Right lobe of liver (tissue), 6 donors: ENCODE measurements at places on chromosomes 16 and 17. TPM values are rescaled to one million over a fixed set of nuclear protein-coding genes. Genes with fewer than 3 reads are reported as not detected.

The PRSS53 gene
- total RNA-seq, result 4.0 TPM

The KRT40 gene
- total RNA-seq, result not detected

DNA sequence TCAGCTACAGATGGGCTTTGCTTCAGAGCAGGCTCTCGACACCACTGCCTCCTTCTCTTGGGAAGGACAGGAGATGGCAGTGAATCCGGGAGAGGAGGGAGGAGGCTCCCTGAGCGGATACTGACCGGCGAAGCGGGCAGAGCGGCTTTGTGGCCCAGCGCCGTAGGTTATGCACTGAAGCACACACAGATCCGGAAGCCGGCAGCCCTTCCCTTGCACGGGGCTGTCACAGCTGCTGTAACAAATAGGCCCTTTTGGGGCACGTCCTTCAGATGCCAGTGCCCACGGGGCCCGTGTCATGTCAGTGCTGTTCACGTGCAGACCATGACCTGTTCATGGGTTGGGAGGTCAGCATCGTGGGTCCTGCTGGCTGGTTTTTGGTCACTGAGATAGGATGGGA, 144.7 kb upstream of the CHMP6 start:
- H3K4me1 ChIP-seq, result no peaks in the 10 kb centered on the region
- no peaks in the 10 kb centered on the region for H3K36me3 ChIP-seq
- H3K4me3 ChIP-seq, result no peak overlapping the region
- H3K27me3 ChIP-seq, result no peaks in the 10 kb centered on the region
- H3K27ac ChIP-seq, result no peak overlapping the region

- DNase-seq, result no peak
- H3K4me3 ChIP-seq, result no peak within 1 kb of the TSS
- no peak within 1 kb of the TSS for H3K27ac ChIP-seq
- H3K36me3 ChIP-seq, result no peaks in the 10 kb centered on the region
Measured at GRCh38 chr16:76276745-76277438, at the start of gene CNTNAP4. Gene CNTNAP4 (plus strand): TSS chr16:76277401. CDS start chr16:76277663, 262 bp downstream.

The TSNAXIP1 gene
- 0.93 TPM for total RNA-seq

DNA sequence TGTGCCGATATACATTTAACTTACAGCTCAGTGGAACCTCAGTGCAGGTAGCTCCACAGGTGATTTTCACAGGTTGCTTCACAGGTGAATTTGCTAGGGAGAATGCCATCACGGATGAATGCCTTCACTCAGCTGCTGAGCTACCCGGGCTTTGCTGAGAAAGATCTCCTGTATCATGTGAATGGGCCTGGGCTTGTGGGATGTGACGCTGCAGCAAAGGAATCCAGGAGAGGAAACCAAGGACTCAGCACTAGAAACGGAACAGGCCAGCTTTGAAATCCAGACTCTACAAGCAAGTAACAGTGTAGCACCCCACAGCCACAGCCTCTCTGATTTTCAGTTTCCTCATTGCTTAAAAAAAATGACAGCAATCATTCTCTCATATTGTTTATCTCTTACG, 271.4 kb upstream of the MAF start:
- no peaks in the 10 kb centered on the region for H3K4me1 ChIP-seq
- H3K27me3 ChIP-seq, result no peaks in the 10 kb centered on the region
- no peaks in the 10 kb centered on the region for H3K36me3 ChIP-seq
- DNase-seq, result no peak
- no peak overlapping the region for H3K27ac ChIP-seq

The ATP2C2 gene
- total RNA-seq, result not detected

The KCNG4 gene
- total RNA-seq, result not detected

The EPOP gene
- 6.0 TPM for total RNA-seq

The C16orf54 gene
- 1.2 TPM for total RNA-seq

DNA sequence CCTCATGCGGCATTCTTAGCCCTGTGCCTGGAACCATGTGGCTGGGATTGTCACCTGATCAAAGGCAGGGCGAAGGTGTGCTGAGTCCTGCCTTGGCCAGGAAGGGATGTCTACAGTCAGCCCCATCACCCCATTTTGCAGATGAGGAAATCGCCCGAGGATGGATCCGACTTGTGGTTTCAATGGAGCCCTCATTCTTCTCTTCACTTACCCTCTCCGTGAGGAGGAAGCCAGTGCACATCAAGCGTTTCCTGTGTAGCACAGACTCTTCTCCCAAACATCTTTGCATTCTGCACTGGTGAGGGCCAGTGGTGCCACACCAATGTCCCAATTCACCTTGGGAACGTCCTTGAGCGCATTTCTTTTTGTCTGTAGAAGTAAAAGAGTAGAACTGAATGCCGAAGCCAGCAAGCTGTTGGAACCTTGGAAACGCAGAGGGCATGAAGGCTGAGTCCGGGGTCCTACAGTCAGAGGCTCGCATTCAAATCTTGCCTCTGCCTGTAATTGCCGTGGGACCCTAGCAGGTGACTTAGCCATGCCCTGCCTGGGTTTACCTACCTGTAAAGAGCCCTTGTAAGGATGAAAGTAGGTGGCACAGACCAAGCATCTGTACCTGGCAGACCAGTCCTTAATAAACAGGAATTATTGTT, 85.4 kb downstream of the IRF8 start:
- no peak for DNase-seq
- H3K27me3 ChIP-seq, result no peaks in the 10 kb centered on the region
- no peaks in the 10 kb centered on the region for H3K36me3 ChIP-seq
- H3K4me1 ChIP-seq, result peaks cover 7% of the 10 kb centered on the region
- H3K27ac ChIP-seq, result no peak overlapping the region
- H3K4me3 ChIP-seq, result no peak overlapping the region

DNA sequence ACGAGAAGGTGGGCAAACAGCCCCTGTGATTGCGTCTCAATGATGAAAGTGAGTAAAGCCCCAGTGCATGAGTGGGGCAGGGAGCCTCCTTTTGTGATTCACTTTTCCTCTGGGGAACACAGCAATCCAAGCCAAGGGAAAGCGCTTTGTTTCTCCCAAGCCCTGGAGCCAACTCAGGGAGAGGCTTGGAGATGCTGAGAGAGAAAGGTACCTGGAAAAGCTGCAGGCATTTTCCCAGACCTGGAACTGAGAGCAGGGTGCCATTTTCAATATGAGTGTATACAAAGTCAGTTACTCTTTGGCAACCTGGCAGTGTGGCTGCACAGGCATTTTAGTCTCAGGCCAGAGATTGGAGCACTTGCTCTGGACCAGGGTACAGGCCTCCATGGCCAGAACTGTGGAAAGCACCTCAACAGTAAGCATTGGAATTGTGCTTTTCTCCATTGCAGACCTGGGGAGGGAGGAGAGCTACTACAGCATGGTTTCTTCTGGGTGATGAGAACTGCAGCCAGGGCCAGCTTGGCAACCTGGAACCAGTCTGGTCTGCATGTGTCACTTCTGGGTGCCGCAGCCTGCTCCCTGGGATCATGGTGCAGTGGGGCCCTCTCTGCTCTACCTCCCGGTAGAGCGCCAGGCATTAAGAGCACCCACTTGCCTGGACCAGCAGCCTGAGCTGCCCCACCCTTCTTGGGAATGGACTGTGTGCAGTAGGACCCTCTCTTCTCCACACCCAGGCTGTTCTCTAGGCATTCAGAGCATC, 89.0 kb upstream of the CDH5 start:
- H3K27me3 ChIP-seq, result no peaks in the 10 kb centered on the region
- DNase-seq, result no peak
- H3K4me3 ChIP-seq, result no peak overlapping the region
- no peaks in the 10 kb centered on the region for H3K36me3 ChIP-seq
- H3K4me1 ChIP-seq, result no peaks in the 10 kb centered on the region
- no peak overlapping the region for H3K27ac ChIP-seq

GRCh38 chr17:21282231-21282630, 2.3 kb upstream of the MAP2K3 start:
- H3K4me3 ChIP-seq, result no peak overlapping the region
- no peaks in the 10 kb centered on the region for H3K4me1 ChIP-seq
- DNase-seq, result no peak
- H3K36me3 ChIP-seq, result no peaks in the 10 kb centered on the region

The KRT33B gene
- total RNA-seq, result not detected
